ENCODE measurements at places on chromosomes 5 and 9.
A peak's percentile ranks its signal among the peaks of the same experiment; 100 is the strongest.

DNA sequence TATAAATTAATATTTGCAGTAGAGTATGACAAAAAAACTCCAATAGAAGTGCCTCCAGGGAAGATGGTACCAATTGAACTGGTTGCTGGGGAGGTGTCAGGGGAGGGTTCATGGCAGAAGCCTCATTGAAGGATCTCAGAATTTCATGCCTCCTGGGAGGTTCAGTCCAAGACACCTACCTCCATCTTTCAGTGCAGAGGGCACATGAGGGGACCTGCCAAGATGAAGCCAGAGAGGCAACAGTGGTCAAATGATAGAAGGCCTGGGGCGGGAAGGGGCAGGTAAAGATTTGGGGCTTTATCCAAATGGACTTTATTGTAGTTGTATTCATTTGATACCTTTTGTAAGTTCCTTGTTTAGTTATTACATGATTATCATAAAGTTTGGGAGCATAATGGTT, 25.9 kb upstream of the KCNIP1 start:
- DNase-seq, result no peak

GRCh38 chr5:141913560-141914198, 10.0 kb upstream of the DELE1 start:
- DNase-seq, result peak; percentile 21

GRCh38 chr9:30722065-30722464, 1662.4 kb upstream of the ACO1 start:
- DNase-seq, result no peak

DNA sequence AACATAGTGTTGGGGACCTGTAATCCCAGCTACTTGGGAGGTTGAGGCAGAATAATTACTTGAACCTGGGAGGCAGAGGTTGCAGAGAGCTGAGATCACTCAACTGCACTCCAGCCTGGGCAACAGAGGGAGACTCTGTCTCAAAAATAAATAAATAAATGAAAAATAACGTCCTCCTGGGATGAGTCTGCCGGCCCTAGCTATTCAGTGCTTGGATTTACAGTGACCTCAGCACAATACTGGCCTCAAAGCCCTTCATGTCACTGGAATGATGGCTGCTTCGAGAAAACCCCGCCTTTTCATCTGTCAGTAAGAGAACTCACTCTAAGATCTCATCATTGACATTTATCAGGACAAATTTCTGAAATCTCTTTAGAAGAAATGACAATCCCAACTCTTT, 35.5 kb downstream of the SOX30 start:
- no peak for DNase-seq

DNA sequence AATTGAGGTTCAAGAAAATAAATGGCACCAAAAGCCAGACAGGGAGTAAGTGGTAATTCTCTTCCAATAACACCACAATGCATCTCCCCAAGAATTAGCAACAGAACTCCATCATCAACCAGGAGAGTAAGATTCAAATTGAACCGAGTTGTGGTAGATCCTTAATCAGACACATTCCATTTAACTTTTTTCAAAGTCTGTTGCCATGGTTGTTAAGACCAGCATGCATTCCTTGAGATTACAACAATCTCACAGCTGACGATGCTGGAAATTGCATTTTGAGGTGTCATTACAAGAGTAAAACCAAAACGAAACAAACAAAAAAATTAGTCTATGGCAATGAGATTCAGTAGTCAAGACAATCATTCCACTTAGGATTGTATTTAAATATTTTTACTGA, 78.9 kb upstream of the ZNF462 start:
- DNase-seq, result peak; percentile 24

GRCh38 chr5:148208226-148208625, 5.4 kb downstream of the SPINK6 start:
- DNase-seq, result no peak

- DNase-seq, result no peak
These were observed 124.9 kb downstream of the PPP2R2B start for GRCh38 chr5:146753641-146754040.

GRCh38 chr9:37486256-37486615, 488 bp downstream of the POLR1E start:
- DNase-seq, result no peak

DNA sequence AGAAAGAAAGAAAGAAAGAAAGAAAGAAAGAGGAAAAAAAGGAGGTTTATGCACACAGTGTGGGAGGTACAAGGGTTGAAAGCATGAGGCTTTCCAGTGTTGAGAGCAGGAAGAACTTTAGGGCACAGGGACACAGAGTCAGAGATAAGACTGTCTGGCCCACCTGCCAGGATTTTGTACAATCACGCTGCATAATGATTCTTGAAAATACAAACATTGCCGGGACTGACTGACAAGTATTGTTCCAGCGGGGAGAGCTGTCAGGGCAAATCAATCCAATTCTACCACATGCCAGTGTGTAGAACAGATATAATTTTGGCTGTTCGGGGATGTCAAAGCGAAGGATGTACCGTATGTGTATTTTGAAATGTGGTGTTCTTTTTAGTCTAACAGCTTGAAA, 254.7 kb downstream of the NTRK2 start:
- DNase-seq, result no peak

DNA sequence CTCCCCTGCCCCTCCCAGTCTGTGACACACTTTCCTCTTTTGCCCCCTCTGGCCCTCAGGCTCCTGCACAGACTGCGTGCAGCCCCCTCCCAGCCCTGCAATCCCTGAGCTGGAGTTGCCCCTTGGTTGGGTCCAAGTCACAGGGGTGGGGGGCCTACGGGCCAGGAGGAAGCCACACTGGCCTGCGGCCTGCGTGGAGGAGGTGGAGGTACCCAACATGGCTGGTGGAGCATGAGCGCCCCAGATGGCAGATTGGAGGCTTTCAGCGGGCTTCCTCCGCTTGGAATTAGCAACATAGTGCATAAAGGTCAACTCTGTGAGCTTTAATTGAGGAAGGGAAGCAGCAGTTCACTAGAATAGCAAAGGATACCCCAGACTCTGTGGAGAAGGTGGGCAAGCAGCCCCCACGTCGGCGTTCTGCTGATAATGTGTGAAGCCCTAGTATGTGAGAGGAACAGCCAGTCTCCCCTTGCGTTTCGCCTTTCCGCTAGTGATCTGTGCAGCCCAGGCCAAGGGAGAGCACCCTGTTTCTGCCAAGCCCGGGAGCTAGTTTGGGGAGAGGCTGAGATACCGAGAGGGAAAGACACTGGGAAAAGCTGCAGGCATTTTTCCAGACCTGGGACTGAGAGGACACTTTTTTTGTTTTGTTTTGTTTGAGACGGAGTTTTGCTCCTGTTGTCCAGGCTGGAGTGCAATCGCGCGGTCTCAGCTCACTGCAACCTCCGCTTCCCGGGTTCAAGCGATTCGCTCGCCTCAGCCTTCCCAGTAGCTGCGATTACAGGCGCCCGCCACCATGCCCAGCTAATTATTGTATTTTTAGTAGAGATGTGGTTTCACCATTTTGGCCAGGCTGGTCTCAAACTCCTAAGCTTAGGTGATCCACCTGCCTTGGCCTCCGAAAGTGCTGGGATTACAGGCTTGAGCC, 35.3 kb upstream of the MACIR start:
- DNase-seq, result no peak

- DNase-seq, result no peak
These were observed 77.4 kb upstream of the PIP5K1B start for GRCh38 chr9:68627594-68627993.

DNA sequence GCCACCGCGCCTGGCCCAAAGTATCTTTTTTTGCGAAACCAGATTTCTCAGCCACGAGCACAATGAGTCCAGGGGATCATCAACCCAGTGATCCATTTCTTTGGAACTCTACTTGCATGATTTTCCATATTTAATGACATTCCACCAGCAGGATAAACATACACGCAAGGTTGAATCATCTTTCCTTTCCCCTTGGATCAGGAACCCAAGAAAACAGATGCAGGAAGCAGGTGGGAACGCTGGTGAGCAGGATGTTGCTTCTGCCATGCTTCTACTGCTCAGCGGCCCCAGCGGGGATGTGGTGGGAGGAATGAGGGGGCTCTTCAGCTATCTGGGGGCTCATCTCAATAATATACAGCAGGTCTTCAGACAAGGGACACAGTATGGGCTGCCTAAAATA, 118.2 kb downstream of the SEC61B start:
- DNase-seq, result no peak

DNA sequence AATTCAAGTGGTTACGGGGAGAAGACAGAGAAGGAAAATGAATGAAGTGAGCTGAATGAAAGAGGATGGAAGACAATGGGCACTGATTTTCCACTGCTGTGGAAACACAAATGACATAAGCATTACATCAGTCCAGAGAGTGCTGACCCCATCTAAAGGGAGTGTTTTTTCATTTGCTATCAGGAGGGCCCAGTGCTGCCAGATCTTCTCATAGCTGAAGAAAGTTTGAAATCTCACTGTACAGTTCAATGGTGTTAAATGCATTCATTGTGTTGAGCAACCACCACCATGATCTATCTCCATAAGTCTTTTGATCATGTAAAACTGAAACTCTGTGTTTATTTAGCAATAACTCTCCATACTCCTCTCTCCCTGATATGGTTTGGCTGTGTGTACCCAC, 41.5 kb upstream of the STARD4 start:
- DNase-seq, result no peak

GRCh38 chr9:28502741-28503140, 929.5 kb upstream of the C9orf72 start:
- no peak for DNase-seq

DNA sequence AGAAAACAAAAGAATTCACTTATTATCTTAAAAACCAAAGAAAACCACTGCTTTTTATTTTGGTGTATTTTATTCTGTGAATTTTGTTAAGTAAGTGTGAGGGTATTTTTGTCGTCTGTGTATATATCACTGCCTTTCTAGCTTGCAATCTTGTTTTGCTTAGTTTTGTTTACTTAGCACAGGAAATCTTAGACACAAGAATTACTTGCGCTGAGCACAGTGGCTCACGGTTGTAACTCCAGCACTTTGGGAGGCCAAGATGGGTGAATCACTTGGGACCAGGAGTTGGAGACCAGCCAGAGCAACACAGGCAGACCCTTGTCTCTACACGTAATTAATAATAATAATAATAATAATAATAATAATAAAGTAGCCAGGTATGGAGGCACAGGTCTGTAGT, 230.3 kb downstream of the PAPPA start:
- no peak for DNase-seq

DNA sequence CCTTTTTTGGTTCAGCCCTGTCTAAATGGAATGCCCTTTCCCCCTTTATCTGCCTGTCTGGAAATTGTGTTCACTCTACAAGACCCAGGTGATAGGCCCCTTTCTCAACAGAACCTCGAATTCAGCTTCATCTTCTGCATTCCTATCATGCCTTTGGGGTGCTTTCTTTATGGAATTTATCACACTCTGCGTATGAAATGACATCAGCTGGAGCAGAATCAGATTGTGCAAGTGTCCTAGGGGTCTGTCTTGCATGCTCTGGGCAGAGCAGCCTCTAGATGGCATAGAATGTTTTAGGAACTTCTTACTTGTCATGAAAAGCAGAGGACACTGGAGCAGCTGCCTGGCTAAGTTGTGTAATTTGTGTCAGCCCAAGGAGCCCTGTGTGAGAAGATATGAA, 84.9 kb downstream of the ISL1 start:
- no peak for DNase-seq

DNA sequence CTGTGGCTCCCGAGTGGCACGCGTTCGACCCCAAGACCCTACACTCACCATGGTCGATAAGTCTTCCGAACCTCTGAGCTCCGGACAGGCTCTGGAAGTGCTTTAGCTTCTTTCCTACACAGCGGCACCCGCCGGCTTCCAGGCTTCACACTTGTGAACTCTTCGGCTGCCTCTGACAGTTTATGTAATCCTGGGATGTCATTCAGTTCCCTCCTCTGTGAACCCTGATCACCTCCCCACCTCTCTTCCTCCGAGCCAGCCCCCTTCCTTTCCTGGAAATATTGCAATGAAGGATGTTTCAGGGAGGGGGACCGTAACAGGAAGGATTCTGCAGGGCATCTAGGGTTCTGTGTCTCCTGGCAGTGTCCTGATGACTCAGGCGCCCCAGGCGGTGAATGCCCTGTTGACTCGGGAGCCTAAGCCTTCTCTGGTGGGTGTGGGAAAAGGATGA, at the start of gene CD14:
Gene CD14, minus strand, starts transcription at position 155 of the 451 bp plus-strand sequence. Its CDS starts 104 bp downstream, at position 51.
- peak; percentile 67 for DNase-seq

DNA sequence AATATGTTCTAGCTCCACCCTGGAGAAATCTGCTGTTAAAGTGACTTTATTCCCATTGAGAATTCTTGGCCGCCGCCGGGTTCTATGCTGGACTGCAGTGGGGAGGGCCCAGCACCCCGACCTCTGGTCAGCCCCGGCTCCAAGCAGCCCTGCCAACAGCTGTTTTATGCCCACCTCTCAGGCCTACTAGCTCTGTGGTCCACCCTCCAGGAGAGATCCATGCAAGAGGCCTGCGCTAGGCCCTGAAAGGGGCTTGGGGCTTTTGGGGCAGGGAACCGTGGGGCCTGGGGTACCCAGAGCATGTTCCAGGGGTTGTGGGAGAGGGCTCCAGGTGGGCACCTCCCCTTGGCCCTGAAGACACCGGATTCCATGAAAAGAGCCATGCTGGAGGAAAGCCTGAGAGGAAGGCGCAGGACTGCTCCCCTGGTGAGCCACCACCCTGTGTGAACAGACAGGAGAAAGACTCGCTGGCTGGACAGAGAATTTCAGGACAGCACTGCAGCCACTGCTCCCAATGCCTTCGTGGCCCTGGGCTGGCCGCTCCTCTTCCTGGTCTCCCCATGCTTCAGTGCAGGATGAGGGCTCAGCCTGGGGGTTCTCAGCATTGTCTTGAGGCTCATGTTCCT, 44.6 kb upstream of the RUFY1 start:
- no peak for DNase-seq

DNA sequence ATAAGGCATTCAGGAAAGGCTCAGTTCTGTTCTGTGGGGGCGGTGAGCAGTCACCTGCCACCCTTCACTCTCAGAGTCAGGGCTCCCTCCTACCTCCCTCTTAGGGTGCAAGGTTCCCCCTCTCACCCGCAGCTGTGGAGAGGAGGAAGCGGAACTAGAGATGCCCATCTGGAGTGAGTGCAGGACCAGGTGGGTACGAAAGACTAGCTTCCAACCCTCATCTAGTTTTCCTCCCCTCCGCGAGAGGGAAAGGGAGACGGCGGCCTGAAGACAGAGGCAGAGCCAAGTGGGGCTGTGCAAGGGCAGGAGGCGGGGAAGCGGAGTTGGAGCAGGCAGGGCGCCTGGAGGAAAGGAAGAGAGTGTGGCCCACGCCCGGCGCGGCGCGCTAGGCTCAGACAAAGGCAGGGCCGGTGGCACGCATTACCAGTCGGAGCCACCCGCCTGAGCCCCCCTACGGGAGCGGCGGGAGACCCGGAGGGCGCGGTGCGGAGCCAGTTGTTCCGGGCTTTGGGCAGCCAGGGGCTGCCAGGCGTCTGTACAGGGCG, 7.3 kb downstream of the PRR7 start:
- DNase-seq, result peak; percentile 30

DNA sequence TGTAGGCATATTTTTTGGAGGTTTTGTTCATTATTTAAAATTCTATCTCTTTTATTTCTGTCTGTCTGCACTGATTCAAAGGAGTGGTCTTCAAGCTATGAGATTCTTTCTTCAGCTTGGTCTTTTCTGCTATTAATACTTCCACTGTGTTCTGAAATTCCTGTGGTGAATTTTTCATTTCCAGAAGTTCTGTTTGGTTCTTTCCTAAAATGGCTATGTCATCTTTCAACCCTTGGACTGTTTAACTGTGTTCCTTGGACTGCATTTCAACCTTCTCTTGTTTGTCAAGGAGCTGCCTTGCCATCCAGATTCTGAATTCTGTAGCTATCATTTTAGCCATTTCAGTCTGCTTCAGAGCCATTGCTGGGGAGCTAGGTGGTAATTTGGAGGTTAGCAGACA, 76.3 kb downstream of the CERT1 start:
- no peak for DNase-seq

Data from AG20443 (cell line).